ENCODE measurements at places on chromosomes 12 and 14.

- no peak for DNase-seq
Observed at GRCh38 chr12:65825183-65825506, 862 bp downstream of the HMGA2 start.

GRCh38 chr12:79927772-79928474, 7.0 kb downstream of the PPP1R12A start:
- DNase-seq: peak; percentile 45

- no peak for DNase-seq
Observed at GRCh38 chr14:89088530-89088929, 264.1 kb downstream of the TTC8 start.

GRCh38 chr14:91116913-91117588, 3.2 kb downstream of the DGLUCY start:
- DNase-seq: no peak

DNA sequence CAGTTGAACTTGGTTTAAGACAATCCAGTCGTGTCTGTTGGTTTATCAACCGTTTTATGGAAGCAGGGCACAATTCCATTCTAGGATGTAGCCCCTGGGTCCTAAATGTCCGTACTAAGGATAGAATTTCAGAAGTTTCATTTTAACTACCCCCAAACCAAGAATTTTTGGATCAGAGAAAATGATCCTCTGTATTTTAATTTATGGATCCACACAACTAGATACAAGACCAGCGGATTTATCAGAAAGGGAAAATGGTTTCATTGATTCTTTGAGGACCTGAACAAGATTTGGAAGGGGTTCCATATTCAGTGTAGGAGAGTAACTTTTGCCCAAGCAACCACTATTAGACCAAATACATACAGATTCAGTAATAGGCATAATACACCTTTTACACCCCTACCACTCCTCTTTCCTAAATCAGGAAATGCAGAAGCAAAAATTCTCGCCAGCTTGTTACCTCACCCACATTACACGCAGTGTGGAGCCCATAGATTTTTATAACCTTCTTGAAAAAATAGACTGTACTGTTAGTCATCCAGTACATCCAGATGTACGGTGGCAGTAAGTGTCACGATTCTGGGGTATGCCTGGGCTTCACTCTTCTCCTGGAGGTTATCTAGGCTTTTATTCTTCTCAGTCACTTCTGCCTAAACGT, 1.4 kb upstream of the FBXL14 start:
- no peak for DNase-seq

All from iris pigment epithelial cell (primary cell).